ENCODE measurements at places on chromosomes 5 and 9.

GRCh38 chr9:15311607-15312006 lies 4.6 kb upstream of the TTC39B start:
- DNase-seq, result no peak

DNA sequence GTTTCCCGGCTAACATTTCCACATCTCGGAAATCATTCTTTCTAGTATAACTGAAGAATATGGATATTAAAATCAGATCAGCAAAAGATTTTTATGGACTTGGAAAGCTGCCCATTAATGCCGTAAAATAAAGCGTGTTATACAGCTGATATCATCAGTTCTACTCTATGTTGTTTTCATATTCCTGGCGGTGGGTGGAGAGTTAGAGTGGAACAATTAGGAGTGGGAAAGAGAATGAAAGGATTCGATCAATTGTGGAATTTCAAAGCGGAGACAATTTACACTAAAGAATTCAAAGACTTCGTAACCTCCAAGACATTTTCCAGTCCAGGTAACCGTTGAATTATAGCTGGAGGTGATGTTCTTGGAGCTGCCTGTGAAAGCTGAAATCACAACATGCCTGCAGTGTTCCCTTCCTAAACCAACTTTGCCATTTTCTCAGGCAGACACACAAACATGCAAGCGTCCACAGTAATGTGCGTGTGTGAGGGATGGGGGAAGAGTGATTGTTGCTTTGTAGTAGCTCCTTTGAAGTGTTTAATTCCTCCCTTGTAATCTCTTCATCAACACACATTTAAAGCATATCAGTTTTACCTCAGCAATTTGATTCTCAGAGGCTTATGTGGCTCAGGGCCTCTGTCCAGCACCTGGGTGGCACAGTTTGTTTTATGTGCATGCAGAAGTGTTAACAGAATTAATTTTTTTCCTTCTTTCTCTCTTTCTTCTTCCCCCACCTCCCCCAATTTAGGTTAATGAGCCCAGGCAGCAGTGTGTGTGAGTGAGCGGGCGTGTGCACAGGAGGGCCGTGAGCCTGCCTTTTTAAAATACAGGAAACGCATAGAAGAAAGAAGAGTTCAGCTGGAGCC lies 544.1 kb downstream of the RAB3C start:
- DNase-seq, result no peak

- DNase-seq, result no peak
Measured at GRCh38 chr9:31615966-31616365, 768.5 kb upstream of the ACO1 start.

DNA sequence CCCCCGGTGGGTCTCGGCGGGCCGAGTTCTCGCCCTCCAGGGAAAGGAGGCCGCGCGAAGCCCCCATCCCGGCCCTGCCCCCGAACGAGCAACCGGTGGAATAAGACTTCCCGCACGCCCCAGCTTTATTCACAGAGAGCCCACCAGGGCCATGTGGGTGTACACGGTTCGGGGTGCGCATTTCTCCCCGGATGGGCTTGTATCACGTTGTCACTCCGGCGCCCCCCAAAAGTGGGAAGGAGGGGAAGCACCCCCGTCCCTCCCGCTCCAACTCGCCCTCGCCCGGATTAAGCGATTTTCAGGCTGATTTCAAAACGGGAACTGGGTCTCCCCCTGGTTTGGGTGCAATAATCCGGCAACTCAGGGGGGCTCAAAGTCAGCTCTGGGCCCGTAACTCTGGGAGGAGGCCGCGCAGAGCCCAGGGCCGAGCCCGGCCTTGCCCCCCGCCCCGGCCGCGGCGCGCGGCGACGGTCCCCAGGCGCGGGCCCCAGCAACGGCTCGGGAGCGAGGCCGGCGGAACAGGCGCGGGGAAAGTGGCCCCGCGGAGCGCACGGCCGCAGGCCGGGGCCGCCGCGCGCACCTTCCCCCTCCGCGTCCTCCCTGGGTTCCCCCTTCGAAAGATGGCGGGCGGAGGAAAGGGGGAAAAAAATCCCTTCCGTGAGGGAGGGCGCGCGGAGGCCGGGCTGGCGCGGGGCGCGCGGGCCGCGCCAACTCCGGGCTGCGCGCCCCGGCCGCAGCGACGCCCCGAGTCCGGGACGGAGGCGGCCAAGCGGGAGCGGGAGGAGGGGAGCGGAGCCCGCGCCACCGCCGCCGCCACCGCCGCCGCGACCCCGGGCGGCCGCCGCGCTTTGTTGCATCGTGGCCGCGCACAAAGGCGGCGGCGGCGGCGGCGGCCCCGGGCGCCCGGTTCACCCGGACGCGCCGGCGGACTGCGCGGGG lies 644 bp downstream of the BRD3 start:
- no peak for DNase-seq

- no peak for DNase-seq
Measured at GRCh38 chr5:120463991-120464626, at the start of gene PRR16. Gene PRR16 (plus strand): TSS chr5:120464300.

- DNase-seq, result no peak
Measured at GRCh38 chr5:132064738-132065331, 4.4 kb downstream of the IL3 start.

DNA sequence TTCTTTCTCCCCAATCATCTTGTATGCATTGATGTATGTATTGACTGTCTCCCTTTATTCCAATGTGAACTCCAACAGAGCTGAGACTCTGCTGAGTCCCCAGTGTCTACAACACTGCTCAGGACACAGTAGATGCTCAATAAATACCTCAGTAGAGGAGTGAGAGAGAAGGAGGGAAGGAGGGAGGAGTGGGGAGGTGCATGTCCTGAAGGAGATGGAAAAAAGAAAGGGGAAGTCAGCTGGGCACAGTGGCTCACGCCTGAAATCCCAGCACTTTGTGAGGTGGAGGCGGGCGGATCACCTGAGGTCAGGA lies 2.9 kb upstream of the PHF2 start:
- no peak for DNase-seq

DNA sequence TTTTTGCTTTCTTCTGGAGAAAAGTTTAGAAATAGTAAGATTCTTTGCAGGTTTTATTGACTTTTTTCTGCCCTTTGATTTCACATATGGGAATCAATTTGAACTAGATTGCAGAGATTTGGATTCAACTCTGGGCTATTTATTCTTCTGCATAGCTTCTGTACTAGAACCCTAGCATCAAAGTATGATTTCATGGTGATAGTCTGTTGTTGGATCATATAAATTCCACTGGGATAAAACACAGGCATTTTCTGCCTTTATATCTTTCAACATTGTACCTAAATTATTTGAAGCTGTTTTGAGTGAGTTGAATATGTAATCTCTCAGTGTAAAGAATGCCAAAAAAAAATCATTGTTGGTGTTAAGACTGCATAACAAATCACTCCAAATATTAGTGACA lies 458.4 kb upstream of the MPDZ start:
- no peak for DNase-seq

GRCh38 chr5:19928562-19929421 lies 59.2 kb downstream of the CDH18 start:
- no peak for DNase-seq

DNA sequence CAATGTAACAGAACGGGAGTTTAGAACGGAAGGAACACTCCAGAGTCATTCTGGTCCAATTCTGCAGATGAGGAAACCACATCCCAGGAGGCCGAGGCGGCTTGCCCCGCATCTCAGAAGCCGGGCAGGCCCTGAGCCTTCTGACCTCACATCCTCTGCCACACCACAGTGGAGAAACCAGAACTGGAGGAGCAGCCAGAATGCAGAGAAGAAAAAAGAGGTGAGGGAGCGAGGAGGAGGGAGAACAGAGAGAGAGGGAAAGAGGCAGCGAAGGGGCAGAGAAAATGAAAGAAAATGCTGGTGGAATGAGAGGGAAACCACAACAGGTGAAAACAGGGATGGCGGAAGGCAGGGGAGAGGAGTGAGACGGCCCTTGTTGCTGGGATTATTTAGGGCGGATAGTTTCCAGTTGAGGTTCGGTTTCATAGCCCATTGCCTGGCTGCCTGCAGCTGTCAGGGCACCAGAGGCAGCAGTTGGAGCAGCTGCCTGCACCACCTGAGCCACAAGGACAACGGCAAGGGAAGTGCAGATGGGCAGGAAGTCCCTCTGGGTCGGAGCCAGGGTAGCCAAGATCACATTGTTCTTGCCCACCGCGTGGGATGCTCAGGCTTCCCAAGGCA lies at the start of gene HMHB1:
Gene HMHB1 (plus strand): TSS at position 77 of the 621 bp plus-strand sequence.
- DNase-seq, result no peak

DNA sequence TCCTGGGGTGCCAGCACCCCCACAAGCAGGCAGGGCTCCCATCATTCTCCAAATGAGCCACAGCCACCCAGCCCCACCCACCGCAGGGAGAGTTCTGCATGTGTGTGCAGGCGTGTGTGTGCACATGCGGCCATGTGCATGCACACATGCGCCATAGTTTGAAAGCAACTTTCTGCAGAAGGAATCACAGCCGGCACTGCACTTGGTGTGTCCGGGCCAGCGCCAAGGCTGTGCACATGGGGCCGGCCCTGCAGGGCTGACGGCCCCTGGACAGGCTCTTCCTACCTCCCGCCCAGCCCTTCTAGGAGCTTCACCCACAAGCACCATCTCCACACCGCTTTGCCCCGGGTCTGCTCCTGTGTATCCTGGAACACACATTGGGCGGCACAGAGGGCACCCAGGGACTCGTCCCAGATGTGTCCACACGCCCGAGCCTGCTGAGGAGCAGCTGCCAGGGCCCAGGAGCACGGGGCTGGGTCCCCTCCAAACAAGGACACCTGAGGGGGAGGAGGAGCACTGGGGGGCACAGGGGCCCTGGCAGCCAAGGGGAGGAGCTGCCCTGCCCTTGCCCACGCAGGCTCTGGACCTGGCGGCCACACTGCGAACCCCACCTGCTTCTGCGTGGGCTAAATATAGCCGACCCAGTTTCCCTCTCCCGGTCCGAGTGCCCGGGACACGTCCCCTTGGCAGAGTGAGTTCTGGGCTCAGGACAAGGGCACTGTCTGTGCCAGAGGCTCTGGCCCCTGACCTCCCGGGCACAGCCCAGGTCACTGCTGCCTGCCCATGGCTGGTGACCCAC lies 19.1 kb downstream of the TPPP start:
- DNase-seq, result no peak

DNA sequence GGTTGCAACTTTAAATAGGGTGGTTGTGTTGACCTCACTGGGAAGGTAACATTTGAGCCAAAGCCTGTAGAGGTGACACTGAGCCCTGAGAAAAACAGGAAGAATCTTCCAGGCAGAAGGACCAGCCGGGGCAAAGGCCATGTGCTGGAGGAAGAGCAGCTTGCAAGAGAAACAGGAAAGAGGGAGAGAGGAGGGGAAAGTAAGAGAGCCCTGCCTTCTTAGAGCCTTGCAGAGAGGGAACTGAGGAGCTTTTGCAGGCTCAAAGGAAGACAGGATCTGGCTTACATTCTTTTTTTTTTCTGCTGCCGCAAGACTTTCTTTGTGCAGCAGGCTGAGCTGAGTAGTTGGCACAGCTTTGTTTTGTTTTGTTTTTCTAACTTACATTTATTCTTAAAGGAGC lies 17.4 kb downstream of the C9orf153 start:
- no peak for DNase-seq

Measured in stimulated activated CD8-positive, alpha-beta memory T cell treated with anti-CD3 and anti-CD28 coated beads, Interleukin-7, amount 100 ng/mL, for 48 hours (primary cell).